ENCODE measurements at places on chromosomes 6 and 20.

DNA sequence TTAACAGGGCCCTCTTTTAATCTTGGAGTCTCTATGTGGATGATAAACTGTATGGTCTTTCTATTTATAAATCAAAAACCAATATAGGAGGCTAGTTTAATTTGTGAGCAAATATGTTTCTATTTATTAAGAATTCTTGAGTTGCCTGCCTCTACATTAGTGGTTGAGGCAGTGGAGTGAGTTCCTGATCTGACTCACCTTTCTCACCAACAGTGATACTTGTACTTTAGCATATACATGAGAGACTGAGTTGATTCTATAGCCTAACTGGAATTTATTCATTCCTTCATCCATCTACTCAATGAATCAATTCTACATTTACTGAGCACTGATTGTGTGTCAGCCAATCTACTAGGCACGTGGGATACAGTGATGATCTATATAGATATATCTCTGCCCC lies 126.9 kb downstream of the TRMT11 start:
- no peak for DNase-seq

- no peak for DNase-seq
Observed at GRCh38 chr20:63978319-63979228, 868 bp downstream of the SAMD10 start.

DNA sequence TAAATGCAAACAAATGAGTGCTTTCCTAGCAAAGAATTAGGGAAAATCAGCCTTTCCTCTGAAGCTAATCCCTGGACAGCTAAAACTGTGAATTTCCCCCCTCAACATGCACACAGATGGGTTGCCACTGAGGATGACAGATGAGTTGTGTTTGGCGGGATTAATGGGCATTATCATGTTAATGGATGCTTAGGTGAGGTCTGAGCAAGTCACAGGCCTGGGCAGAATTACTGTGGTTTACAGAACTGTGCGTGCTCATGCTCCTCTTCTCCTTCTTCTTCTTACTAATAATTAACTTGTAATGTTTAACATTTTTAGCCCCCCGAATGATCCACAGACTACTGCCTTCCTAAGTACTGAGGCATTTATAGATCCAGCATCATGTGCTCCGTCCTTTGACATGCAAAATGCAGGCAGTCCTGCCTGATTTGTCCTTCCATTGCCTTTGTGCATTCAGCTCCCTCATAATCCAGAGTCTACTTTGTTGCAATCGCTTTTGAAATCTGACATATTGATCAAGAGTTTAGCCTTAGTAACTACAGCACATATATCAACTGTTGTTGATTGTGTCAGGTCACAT lies 753.4 kb upstream of the MMS22L start:
- DNase-seq, result no peak

- DNase-seq, result no peak
Observed at GRCh38 chr6:102981490-102982015, 1588.0 kb downstream of the GRIK2 start.

DNA sequence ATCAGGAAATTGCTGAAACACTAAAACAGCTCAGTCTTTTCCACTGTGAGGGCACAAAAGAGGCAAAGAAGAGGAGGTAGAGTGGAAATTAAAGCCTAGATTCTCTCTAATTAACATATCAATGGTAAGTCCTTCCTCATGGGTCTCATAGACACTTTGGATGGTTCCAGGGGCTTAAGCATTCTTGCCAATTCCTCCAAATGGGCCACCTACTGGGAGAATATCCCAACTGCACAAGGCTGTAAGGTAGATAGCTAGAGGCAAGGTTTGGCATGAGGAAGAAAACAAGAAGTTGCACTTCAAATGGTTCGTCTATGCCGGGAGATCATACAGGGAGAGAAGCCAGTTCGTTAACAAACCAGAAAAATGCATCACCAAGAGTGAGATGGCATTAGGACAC lies 107.6 kb upstream of the KHDRBS2 start:
- DNase-seq, result no peak

DNA sequence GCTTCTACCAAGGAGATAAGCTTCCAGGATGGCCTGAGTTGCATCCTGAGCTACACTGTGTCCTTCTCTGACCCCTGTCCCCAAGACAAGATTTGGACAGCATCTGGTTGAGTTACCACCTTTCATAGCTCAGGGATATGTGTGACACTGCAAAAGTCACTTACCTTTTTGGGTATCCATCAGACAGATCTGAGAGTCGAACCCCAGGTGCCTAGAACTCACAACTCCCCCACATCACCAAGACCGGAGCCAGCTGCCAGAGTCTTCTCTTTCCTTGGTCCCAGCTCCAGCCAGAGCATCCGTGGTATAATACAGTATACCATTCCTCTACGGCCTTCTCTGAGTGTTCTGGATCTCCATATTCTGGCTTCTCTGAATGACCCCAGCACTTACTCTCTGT lies 133.0 kb downstream of the CD83 start:
- DNase-seq, result no peak

DNA sequence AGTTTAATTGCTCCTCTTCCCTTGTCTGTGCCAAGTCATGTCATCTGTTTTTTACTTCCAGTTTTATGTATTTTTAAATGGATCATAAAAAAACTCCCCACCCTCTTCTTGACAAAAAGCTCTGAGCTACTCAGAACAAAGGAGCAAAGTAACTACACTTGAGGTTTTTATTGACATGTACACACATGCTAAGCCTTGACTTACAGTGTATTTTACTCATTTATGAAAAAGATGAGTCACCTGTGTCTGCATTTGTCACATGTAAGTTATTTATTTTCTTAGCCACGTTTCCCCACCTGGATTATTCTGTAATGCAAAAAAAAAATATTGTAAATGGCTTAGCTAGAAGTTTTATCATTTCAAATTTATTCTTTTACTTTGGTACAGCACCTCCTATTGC lies 628.8 kb upstream of the SLC35B3 start:
- DNase-seq, result no peak

DNA sequence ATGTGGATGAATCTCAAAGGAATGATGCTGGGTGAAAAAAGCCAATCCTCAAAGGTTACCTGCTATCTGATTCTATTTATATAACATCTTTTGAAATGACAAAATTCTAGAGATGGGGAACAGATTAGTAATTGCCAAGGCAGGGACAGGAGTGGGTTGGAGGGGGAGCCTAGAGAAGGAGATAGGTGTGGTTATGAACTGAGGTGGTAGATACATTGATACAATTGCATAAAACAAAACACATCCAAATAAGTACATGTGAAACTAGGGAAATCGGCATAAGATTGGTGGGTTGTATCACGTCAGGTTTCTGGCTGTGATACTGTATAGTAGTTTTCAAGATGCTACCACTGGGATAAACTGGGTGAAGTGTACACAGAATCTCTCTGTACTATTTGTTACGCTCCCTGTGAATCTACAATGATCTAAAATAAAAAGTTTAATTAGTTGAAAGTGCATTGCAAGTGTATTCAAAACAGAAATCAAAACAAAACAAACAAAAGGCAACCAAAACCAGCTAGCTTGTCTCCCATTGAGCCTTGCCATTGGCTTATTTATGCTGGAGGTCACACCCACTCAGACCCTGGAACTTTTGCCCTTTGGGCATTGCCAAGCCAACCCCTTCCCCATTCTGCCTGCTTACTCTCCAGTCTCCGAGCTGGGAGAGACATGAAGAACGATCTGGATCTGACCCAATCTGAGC lies 27.8 kb downstream of the PPP1R16B start:
- no peak for DNase-seq

DNA sequence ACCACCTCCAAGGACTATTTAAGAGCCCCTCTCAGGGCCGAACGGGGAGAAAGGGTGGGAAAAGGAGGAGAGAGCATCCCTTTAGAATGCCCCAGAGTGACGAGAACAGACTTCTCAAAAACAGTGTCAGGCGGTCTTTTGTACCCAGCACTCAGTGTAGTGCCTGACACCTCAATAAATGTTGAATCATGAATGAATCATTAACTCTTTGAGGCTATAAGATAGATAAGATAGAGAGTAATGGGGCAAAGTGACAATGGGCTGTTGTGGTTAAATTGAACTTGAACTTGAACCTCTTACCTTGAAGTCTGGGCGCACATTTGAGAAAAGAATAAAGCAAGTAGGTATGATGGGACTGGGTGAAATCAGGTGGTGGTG lies 7.4 kb downstream of the TCF21 start:
- no peak for DNase-seq

DNA sequence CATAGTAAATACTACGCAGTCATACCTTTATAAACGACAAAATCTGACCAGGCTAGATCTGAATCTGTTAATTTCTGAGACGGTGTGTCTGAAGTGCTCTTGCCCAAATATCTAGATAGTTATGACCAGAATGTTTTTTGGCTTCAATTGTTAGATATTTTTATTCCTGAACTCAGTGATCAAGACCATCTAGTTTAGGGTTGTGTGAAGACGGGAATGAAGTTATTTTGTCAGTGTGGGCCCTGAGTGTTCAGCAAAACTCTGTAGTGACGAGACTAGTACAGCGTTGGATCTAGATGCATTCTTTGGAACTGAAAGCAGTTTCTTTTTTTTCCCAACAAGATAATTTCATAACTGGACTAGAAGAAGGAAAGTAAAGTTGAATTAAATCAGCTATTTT lies 3.1 kb downstream of the STXBP5 start:
- no peak for DNase-seq

DNA sequence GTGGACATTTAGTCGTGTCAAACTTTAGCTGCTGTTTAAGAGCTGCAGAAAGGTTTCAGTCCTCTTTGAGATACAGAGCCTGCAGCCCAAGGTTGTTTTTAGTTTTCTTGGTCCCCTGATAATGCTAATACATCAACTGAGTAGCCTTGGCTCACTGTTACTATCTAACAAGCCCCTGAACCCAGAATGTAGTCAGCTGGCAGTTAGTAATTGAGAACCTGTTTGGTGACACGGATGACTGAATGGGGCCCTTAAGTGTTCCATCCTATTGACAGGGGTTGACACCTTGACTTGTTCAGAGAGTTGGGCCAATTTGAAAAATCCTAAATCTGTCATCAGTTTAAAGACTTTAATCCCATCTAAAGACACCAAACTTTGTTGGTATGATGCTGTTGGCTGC lies 2.8 kb downstream of the RTN4IP1 start:
- DNase-seq, result no peak

- no peak for DNase-seq
Observed at GRCh38 chr20:31739550-31739977, 474 bp downstream of the TPX2 start.

- no peak for DNase-seq
Observed at GRCh38 chr6:118186672-118187567, 279.9 kb downstream of the SLC35F1 start.

- no peak for DNase-seq
Observed at GRCh38 chr20:37392441-37393195, 46.7 kb downstream of the SRC start.

- no peak for DNase-seq
Observed at GRCh38 chr6:134995536-134995935, 45.6 kb upstream of the ALDH8A1 start.

- DNase-seq, result no peak
Observed at GRCh38 chr20:18719426-18719825, 94.2 kb upstream of the SCP2D1 start.

GRCh38 chr6:31037169-31037568 lies 26.9 kb downstream of the MUC22 start:
- no peak for DNase-seq

- no peak for DNase-seq
Observed at GRCh38 chr6:64013011-64013410, 377.4 kb downstream of the PHF3 start.

DNA sequence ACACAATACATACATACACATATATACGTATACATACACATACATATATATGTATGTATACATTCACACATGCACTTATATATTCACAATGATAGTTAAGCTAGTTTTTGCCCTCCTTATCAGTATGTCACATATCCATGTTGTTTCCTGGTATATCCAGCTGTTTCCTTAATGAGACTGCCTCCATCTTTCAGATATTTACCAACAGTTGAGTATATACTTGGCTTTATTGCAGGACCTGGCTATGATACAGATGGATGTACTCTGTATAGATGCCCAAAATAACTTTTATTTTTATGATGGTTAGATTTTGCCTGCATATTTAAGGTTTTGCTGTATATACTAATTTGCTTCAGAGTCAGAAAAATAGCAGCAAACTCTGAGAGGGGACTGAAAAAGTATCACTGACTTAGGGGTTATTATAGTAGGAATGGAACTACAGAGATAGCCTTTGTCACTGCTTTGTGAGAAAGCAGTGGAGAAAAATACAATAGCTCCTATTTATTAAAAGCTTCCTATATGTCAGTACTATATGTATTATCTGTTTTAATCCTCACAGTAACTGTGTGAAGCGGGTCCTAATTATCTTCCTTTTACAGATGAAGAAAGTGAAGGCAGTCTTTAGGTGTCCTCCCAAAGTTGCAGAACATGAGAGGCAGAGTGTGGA lies 35.5 kb downstream of the CARMIL1 start:
- DNase-seq, result no peak

GRCh38 chr6:1627827-1628560 lies 18.3 kb downstream of the FOXC1 start:
- no peak for DNase-seq

- no peak for DNase-seq
Observed at GRCh38 chr20:22974354-22974753, 60.8 kb upstream of the SSTR4 start.
